HuH-7.5 (cell line): ENCODE measurements at places on chromosomes 13 and 19.

DNA sequence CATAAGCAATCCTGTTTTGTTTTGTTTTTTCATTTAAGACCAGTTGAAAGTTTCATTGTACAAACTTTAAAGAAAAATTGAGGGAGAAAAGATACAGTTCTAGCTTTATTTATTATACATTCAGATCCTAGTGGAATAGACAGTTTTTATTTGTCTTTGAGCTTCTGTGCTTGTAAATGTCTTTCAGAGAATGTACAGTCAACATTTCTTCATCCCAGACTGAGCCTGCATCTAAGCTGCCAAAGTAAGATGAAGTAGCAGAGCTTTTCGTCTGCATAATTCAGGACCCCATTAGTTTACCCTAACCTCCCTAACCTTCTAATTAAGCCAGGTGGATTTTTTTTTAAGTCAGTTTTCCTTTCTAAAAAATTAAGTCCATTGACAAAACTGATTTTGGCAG is 516.7 kb upstream of the HTR2A start:
- DNase-seq: no peak

DNA sequence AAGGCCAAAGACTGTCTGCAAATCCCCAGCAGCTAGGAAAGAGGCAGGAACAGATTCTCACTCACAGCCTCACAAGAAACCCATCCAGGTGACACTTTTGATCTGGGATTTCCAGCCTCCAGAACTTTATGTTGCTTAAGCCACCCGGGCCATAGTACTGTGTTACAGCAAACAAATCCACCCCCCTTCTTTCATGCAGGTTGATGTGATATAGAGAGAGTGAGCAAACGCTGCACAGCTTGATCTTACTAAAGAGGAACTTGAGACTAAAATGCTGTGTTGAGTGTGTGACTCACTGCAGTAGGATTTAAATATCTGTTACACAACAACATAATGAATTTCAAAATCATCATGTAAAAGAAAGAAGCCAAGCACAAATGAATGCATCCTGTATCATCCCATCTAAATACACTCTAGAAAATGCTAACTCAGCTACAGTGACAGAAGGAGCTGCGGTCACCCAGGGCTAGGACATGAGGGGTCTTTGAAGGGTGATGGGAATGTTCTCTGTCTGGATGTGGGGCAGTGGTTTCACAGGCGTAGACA is 32.2 kb downstream of the RCBTB2 start:
- no peak for DNase-seq

GRCh38 chr19:55014714-55015113 is 23.4 kb downstream of the GP6 start:
- DNase-seq: no peak

- peak; percentile 11 for DNase-seq
Measured at GRCh38 chr13:70310396-70311119, 202.3 kb upstream of the KLHL1 start.

- DNase-seq: no peak
Measured at GRCh38 chr13:22454586-22454985, 726.2 kb upstream of the SGCG start.

DNA sequence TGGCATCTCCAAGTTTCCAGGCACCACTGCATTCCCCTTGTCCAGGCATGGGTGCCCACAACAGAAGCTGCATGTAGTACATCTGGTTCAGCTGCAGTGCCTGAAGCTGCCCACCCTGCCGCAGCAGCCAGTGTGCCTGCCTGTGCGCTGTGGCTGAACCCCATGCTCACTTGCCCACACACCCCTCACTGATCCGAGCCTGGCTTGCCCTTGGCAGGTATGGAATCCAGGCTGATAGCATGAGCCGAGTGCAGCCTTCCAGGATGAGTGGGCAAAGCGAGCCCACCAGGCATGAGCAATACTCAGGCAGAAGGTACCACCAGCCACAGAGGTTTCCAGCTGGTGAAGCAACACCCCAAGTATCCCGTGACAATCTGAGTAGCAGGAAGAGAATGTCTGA is 280.3 kb upstream of the KLF12 start:
- no peak for DNase-seq

DNA sequence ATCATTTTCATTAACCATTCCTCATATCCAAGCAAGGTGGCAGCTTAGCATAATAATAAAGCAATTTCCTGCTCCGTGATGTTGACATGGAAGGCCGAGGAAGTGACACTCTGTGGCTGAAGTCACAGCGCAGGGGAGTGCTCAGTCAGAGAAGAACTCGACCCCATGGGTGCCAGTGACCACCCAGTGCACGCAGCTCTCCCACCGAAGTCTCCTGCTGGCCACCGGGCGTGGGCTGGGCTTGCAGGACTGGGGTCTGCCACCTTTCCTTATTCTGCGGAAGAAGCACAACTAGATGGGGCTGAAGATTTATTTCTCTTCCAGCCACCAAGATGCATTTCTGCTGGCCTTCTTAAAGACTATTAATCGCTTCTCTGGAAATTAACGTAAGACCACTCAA is 132.1 kb upstream of the SPACA7 start:
- DNase-seq: no peak

DNA sequence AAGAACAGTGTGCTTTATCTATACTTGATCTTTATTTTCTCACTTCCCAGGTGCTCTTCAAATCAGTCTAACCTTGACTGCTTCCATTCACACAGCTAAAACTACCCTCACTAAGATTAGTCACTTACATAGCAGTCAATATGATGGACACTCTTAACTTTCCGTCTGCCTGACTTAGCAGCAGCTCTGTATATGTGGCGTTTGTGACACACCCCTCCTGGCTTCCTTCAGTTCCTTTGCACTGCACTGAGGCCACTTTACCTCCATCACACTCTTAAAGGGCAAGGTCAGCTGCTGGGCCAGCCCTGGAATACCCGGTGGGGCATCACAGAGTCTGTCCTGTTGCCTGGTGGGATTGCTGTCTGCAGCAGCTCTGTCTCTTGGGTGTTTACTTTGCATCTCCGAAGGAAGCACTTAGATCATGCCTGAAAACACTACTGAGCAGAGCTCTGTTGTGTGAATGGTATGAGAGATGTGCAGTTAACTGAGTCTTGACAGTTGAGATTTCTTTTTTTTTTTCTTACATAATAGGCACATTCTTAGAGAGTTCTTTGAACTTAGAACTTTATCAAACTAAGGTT is 35.6 kb upstream of the IL17D start:
- DNase-seq: no peak

DNA sequence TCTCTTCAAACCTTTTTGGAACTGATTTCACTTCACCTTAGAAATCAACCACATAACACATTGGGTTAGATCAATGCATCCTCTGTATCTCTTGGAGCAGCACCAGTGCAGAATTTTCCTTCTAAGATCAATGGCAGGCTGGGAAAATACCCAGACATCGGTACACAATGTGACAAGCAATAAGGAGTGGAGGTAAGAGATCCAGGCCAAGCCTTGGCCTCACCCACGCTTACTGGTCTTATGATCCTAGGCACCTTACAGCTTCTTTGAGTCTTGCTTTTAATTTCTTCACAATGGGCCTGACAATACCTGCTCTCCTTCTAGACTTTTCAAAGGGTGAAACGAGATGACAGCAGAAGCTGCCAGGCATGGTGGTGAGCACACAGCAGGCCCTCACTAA is 232.0 kb downstream of the LACC1 start:
- no peak for DNase-seq

DNA sequence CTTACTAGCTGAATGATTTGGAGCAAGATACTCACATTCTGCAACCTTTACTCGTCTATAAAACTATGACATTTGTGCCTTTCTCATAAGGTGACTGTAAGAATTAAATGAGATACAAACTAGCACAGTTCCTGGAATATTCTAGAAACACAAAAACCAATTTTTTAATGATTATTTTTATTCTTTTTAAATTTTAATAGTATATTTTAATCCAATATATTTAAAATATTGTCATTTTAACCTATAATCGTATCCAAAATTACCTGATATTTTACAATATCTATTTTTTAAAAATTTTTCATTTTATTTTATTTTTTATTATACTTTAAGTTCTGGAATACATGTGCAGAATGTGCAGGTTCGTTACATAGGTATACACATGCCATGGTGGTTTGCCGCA is 238.1 kb downstream of the OLFM4 start:
- DNase-seq: no peak

- no peak for DNase-seq
Measured at GRCh38 chr19:9309974-9310446, 372 bp upstream of the ZNF699 start.
